AG08396 (cell line): ENCODE measurements at places on chromosomes 11 and 22.

GRCh38 chr11:31956310-31956709, 134.6 kb upstream of the RCN1 start:
- DNase-seq: no peak

DNA sequence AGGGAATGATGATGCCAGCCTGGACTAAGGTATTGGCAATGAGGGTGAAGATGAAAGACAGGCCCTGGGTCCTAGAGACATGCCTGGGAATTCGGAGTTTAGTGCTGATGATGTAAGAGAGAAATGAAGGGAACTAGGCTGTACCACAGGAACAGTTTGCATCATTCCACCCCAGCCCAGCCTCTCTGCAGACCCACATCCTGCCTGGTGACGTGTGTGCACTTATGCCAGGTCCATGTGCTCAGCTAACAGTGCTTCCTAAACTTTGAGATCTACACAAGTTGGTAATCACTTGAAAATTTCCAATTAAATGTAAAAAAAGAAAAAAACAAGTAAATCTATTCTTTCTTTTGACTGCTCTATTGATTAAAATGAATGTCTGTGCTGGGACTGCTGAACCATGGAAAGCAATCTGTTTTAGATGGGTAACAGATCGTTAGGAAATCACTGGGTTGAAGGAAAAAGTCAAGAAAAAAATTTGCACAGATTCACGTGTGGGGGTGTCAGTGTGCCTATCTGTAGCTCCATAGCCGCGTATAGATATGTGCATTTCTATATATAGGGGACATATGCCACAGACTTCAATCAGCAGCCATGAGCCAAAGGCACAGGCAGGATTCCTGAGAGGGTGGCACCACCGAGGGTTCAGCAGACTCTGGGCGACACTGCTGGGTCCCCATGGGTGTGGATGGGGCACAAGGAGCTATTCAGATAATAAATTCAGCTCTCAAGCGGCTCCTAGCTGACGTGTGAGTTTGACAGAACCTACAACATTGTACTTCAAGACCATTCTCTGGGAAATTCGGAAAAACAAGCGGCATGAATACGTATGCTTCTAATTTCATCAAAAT, 131.1 kb upstream of the OPCML start:
- no peak for DNase-seq

DNA sequence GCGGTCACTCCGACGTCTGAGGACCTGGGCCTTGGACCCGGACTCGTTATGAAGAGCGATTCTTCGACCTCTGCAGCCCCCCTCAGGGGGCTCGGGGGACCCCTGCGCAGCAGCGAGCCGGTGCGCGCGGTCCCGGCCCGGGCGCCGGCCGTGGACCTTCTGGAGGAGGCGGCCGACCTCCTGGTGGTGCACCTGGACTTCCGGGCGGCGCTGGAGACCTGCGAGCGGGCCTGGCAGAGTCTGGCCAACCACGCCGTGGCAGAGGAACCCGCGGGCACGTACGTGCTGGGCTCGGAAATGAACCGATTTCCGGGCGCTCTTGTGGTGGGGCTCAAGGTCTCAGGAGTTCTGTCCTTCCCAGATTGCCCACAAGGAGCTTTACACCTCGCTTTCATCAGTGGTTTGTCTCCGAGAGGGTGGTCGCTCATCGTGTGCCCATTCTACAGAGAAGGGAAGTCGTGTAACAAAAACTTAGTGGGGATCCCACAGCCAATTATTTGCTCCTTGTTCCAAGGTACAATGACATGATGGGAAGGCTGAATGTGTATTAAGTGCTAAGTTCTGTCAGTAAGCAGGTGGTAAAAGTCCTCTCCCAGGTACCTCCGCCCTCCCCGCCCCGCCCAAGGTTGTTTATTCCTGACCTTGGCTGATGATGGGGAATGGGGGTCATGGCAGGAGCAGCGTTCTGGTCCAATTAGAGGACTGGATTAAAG, 695 bp downstream of the PEX26 start:
- peak; percentile 51 for DNase-seq

- no peak for DNase-seq
Measured at GRCh38 chr11:86932924-86933875, 22.0 kb downstream of the FZD4 start.

- DNase-seq: no peak
Measured at GRCh38 chr22:33883961-33884808, 36.1 kb downstream of the LARGE1 start.

- no peak for DNase-seq
Measured at GRCh38 chr11:24932110-24933000, 435.5 kb downstream of the LUZP2 start.

DNA sequence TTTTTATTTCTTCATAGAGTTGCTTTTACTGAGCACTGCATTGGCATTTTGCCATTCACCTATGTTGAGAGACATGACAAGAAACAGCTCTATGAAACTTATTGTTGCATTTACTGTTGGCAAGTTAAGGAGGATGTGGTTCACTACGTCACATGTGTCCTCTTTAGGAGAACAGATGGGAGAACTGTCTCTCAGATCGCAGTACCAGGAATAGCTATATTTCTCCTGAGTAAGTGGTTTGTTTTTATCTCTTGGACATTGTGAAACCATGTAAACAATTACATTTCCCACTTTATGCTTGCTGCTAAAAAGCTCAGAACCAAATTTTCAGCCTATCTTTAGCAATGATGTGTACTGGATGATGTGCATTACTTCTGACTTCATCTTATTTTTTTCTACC, 34.8 kb upstream of the PSMA1 start:
- DNase-seq: no peak

DNA sequence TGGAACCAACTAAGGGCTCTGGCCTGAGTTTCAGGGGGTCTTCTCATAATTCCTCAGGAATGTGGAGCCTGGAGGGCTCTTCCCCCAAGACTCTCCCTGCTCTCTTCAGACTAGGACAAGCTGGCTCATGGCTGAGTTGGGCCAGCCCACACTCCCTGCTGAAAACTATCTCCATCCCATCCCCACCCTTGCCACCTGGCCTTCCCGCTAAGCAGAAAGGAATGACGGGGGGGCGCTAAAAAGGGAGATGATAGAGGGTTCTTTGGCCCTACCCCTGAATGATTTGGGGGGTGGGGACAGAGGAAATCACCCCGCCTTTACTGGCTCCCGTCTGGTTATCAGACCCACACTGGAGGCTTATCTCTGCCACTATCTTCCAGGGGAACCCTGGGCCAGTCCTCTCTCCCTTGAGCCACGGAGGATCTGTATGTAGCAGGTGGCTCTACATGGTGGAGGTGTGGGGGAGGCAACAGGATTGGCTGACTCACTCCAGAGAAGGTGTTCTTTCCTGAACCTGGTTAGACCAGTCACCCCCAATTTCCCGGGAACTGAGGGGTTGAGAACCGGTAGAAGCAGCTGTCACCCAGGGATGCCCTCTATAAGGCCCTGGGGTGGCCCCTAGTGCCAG, 5.7 kb downstream of the SMTN start:
- DNase-seq: peak; percentile 2

GRCh38 chr11:121936781-121937447, 179.1 kb downstream of the BLID start:
- DNase-seq: peak; percentile 25

GRCh38 chr11:131408025-131408640, 37.7 kb downstream of the NTM start:
- DNase-seq: peak; percentile 45

- no peak for DNase-seq
Measured at GRCh38 chr11:3080733-3081385, 23.6 kb upstream of the CARS1 start.

DNA sequence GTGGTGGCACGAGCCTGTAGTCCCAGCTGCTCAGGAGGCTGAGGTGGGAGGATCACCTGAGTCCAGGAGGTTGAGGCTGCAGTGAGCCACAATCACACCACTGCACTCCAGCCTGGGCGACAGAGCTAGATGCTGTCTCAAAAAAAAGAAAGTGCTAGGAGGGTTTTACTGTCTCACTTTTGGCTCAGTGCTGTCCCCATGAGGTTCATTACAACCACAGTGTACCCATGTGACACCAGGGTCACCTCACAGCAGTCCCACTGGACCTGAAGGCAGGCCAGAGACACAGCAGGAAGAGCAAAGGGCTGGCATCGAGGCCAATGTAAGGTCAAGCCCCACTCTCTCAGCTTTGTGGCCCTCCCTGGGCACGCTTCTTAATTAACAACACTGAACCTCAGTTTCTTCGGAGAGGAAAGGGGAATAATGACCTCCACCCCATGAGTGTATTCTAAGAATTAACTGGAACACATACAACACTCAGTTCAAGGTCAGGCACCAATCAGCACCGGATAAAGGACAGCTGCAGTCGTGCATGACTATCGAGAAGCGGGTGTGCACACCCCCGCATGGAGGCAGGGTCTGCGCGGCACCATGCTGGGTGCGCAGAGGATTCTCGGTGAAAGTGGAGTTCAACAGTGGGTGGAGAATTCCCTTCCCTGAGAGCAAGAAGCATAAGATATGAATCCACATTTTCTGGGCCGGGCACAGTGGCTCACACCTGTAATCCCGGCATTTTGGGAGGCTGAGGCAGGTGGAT, 30.9 kb upstream of the BAIAP2L2 start:
- no peak for DNase-seq

DNA sequence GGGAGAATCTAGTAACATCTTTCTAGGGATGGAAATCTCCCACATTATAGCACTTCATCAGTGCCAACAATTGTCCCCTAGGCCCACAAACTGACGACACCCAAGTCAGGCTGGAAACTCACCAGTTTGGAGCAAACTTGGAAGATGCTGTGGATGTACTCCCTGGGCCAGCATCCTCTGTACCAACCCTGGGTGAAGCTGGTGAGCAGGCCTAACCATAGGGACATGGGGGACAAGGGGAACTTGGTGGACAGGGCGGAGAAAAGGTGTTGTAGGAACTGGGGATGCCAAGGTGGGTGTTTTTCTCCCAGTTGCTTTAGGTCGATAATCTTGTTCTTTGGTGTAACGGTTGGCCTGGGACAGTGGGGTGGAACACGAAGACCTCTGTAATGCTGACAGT, 42.2 kb downstream of the DRG1 start:
- no peak for DNase-seq

- DNase-seq: no peak
Measured at GRCh38 chr11:46918788-46919513, 601 bp upstream of the LRP4 start.

GRCh38 chr11:68960294-68961071, 20.3 kb downstream of the MRGPRD start:
- no peak for DNase-seq

DNA sequence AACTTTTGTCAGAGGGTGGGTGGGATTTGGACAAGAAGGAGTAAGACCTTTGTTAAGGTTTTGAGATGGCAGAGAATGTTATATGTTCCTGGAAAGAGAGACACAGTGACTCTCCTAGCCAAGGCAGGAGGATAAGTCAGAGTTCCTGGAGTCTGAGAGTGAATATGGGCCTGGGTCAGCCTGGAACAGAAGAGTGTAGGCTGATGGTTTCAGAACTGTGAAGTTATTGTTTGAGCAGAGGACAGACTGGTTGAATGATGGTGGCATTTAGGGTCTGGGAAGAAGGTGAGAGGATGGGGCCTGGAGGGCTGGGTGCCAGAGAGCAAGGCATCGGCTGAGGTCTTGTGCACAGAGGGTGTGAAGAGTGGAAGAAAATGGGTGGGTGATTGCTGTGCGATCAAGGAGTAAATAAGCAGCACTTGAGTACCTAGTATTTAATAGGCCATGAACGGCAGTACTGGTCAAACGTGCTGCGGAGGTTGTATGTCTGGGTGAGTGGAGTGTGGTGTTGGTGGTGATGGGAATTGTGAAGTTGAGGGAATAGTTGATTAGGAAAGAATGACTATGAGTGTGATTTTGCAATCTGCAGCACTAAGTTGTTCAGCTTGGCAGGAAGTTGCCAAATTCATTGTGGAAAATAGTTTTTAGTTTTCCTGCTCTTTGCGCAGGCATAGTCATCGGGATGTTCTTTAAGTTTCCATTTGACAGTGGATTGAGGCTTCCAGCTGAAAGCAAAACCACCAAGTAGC, 1.8 kb downstream of the PANX1 start:
- DNase-seq: peak; percentile 55

DNA sequence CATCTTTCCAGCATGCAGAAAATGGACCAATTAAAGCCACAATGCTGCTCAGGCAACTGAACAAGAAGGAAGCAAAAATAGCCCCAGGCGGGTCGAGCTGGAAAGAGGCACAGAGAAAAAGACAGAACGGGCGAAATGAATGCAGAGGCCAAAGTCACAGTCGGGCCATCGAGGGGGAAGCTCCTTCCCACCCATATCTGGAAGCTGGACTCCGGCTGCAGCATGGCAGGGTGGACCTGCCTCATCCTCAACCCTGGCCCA, 58.6 kb upstream of the PRDM11 start:
- no peak for DNase-seq

DNA sequence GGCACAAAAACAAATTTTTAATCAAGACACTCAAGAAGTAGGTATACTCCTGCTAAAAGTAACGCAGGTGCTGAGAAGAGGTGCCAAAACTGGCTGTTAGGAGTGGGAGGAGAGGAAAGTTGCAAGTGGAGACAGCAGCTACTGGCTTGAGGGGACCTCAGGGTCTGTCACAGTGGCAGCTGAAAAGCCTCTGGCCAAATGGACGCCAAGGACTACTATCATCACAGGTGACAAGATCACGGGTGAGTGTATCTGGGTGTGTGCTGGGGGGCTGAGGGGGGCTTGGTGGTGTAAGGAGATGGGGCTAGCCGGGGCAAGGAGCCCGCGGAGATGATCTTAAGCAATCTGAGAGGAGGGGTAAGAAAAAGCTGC, 687 bp downstream of the ZNF202 start:
- peak; percentile 12 for DNase-seq

DNA sequence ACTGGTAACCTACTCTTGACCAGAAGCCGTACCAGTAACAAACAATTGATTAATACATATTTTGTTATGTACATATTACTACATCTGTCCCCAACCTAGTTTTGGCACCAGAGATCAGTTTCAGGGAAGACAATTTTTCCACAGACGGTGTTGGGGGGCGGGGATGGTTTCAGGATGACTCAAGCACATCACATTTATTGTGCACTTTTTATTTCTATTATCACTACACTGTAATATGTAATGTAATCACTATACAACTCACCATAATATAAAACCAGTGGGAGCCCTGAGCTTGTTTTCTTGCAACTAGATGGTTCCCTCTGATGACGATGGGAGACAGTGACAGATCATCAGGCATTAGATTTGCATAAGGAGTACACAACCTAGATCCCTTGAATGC, 15.5 kb downstream of the DGCR8 start:
- no peak for DNase-seq

DNA sequence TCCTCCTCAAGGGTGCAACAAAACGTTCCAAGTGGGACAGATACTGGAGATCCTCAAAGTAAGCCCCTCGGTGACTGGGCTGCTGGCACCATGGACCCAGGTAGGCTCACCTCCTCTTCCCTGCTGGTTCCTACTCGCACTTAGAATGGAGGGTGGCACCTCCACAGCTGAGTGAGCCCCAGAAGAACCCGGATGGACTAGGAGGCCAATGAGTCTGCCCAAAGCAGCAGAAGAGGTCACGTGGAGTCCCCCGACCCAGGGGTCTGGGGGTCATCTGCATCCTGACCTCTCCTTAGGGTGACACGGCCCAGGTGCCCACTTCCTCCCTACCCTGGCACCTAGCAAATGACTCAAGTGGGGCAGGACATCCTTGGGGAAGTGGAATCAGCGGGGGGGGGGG, 4.4 kb downstream of the APOL1 start:
- no peak for DNase-seq
